ENCODE measurements at places on chromosomes 7 and 10. TPM values are rescaled to one million over a fixed set of nuclear protein-coding genes. Genes with fewer than 3 reads are reported as not detected.

DNA sequence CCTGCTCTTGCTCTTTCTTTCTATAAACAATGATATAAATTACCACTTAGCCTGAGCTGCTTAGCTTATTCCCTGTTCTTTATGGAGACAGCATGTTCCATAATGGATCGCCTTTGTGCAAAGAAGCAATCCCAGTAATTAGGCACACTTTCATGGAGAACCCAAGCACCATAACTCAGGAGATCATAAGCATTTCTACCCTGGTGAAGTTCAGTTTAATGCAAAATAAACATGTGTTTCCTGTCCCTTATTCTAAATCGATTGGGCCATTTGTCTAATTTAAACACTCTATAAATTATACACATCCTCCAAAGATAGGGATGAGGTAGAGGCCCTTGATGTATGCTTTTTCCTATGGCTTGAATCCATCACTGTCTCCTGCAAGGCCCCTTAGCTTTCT is 75.8 kb upstream of the TMEM72 start:
- DNase-seq, result no peak

DNA sequence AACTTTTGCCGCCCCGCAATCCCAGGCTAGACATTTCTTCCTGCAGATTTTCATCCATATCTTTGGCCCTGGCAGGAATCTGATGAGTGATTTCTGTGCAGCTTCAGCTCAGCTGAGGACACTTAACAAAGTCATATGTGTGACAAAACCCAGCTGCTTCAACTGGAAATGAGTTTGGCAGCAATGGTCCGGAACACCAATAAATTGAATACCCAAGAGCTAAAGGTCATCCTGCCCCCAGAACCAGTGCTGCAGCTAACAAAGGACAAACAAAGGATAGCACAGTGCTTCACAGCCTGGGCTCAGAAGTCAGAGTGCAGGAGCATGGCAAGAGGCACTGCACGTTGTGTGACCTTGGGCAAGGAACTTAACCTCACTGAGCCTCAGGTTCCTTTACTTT is 40.0 kb upstream of the TRIL start:
- no peak for DNase-seq

DNA sequence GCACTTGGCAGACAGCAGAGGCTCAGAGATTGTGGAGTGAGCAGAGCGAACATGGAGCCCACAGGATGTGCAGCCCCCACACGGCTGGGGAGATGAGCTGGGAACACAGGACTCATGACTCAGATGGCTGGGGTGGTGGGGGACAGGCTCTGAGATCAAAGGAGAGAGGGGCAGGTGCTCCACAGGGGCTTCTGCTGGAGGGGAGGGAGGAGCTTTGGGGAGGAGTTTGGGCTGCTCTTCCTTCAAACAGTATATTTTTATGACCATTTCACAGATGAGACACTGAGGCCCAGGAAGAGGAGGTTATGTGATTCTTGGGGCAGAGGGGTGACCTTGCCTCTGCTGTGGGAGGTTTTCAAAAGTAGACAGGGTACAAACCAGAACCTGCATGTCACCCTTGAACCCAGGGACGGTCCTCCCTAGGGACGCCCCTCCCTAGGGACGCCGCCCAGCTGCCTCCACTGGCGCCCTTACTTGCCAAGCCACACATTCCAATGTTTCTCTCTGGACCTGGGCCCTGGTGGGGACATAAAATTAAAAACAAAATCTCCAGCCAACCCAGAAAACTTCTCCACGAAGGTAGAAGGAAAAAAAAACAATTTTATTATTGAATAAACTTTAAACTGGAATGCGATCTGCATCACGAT is 981 bp upstream of the CRYGN start:
- no peak for DNase-seq

DNA sequence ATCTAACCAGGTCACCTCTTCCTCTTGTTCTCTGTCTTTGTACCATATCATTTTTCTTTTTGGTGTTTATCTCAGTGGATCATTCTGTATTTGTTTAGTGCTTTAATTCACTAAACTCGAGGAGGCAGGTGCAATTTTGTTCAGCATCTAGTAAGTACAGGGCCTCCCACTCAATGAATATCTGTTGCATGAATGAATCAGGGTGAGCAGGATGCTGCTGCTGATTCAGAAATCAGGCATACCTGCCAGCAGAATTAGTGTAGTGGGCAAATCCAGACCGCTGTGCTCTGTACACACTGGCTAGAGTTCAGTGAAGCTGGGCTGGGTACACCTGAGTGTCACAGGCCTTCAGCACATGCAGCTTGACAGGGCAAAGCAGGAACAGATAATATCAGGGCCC is 511.9 kb downstream of the SUGCT start:
- DNase-seq, result no peak

DNA sequence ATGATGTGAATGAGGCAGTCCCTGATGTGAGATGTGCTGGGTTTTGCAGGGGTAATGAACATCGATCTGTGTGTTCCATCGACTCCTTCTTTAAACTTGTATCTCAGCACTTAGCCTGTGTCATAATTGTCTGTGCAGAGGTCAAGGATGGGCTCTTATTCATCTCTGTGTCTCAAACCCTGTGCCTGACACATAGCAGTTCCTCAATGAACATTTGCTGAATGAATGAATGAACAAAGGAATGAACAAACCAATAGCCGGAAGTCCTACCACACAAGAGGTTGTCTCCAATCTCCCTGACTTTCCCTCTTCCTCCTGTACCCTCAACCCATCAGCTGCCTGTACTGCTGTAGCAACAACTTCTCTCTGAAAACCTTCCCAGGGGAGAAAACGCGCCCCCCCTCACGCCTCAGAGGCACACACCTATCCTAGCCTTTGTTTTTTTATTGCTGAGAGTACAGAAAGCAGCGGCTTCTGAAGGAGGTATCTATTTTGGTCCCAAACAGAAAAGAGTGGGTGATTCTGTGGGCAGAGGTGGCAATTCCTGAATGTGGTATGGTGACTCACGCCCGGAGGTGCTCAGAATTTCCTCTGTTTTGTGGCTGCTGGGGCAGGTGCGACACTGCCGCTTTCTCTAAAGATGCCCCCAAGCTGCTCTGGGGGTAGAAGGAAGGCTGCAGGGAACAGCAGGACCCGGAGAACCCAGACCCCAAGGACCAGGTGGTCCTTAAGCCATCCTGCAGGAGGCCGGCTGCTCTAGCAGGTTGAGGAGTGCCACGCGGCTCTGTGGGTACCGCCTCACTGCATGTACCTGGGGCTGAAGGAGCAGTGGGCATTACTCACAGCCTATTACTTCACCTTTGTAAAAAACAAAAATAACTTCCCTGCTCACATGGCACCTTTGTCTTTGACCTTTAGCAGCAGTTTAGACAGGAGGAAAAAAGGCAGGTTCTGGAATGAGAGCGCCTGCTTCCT is 9.6 kb downstream of the IL2RA start:
- DNase-seq, result no peak

- no peak for DNase-seq
Observed at GRCh38 chr7:97019710-97020225, 4.9 kb downstream of the DLX5 start.

DNA sequence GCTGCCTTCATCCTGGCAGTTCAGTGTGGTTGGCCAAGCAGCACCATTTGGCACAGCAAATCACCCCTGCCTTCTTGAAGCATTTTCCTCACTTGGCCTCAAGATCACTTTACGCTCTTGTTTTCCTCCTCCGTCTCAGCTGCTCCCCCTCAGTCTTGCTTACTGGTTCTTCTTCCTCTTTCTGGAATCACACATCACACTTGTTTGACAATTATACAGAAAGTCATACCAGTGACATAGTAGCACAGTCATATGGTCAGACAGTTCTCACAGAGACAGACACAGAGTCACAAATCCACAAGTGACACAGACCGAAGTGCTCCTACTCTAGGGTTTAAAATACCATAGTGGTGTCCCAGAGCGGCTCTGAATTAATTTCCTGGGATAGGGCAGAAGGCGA is 43.8 kb upstream of the ARL4A start:
- no peak for DNase-seq

DNA sequence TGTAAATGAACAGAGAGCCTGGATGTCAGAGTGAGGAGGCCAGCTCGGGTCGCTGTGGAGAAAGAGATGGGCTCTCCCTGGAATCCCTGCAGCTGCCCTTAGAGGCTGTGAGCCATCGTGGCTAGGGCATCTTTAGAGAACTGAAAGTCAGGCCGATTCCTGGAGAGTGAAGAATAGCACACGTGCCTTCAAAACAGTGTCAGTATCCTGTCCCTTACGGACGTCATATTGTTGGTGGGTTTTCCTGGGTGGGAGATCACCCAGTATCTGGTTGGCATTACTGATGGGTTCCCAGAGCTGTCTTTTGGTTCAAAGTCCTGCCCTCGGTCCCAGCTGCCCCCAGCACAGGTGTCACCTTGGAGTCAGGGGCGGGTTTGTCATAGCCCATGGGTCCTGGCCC is 25.3 kb downstream of the IKZF1 start:
- no peak for DNase-seq

DNA sequence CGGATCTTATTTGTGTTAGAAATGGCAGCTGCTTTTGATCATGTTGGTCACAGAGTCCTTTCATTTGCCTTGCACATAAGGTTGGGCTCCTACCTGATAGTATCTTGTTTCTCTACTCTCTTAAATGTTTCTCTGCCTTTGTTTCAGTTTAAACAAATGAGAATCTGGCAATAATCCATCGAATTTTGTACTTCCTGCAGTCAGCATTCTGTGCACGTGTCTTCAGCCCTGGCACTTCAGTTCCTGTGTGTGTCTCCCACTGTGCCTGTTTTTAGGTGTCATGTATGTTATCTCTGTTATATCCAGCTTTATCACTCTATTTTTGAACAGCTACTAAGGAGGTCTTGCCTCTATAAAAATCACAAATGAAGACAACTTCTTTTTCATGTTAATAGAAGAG is 28.4 kb upstream of the PTER start:
- DNase-seq, result no peak

DNA sequence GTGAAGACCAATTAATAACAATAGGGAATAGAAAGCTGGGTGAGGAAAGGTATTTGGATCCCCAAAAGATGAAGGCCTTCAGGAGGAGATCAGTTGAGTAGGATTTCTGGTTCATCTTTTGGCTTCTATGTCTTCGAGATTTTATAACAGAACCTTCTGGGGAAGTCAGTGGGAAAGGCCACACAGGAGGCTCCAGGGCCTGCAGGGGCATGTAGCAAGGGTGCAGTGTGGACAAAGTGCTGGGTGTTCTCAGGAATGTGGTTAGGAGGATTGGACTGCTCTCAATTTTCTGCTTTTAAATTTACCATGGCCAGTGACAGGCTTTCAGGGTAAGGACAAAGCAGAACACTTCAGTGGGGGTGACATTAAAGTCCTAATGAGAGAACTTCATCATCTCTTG is 378.0 kb downstream of the CCSER2 start:
- DNase-seq, result peak; percentile 19

DNA sequence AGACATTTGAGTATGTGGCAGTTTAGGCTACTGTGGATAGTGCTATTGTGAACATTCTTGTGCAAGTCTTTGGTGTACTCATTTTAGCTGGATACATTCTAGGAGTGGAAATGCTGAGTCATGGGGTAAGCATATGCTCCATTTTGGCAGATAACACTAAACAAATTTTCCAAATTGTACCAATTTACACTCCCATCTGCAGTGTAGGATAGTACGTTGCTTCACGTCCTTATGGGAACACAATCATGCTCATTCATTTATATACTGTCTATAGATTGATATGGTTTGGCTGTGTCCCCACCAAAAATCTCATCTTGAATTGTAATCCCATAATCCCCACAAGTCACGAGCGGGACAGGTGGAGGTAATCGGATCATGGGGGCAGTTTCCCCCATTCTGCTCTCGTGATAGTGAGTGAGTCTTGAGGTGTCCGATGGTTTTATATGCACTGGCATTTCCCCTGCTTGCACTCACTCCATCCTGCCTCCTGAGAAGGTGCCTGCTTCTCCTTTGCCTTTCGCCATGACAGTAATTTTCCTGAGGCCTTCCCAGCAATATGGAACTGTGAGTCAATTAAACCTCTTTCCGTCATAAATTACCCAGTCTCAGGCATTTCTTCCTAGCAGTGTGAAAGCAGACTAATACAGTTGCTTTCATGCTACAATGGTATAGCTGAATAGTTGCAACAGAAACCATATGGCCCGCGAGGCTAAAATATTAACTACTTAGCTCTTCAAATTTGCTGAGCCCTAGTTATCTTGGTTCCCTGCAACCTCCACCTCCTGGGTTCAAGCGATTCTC is 25.6 kb downstream of the RNF216 start:
- no peak for DNase-seq

GRCh38 chr7:138712652-138713051 is 11.5 kb upstream of the SVOPL start:
- DNase-seq, result no peak

- DNase-seq, result no peak
Observed at GRCh38 chr7:88666626-88667025, 92.9 kb upstream of the ZNF804B start.

DNA sequence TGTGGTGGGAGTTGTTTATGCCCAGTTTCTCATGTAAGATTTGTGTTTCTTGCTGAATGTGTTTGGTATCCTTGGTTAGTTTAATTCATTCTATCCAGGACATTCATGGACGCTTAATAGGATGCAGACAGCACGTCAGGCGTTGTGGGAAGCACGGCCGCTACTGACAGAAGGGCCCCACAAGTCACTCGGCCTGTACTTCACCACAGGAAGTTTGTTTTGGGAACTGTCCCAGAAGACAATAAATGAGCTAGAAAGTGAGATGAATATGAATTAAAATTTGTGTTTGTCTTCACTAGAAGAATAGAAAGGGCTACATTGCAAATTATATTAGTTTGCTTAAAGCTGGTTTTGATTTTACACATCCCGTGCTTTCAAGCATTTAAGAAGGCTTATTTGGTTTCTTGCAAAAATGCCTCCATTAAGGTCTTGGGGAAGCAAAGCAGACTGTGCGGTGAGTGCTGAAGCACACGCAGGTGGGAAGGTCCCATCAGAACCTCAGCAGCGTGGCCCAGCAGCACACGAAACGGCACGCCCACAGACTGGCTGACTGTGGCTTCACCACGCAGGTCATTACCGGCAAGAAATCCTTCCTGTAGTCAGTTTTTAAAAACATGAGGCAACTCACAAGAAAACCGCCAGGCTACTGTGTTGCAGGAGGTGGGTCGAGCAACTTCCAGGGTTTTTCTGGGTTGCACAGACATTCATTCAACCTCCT is 74.1 kb downstream of the VIPR2 start:
- DNase-seq, result no peak

DNA sequence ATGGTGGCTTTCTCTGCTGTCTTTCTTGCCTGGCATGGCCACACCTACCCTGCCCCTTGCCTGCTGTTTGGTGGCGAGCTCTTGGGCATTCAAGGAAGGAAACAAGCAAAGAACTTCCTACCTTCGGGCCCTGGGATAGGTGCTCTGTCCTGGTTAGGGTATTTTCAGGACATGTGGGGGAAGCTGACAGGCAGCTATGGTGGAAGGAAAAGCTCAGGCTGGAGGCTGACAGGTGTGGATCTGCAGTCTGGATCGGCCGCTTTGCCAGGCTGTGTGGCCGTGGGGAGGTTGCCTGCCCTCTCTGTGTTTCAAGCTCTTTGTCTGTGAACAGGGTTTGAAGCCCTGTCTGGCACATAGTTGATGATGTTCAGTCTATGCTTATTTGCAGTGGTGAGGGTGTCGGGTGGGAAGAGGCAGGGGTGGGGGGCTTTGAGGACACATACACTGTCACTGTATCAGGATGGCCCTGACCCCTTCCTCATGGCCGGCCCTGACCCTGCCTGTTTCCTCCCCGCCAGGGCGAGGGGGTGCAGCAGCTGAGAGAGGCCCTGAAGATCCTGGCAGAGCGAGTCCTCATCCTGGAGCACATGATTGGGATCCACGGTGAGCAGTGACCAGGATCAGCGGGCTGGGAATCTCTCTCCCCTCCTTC is 73.7 kb downstream of the MYL10 start:
- no peak for DNase-seq

The PDZD7 gene
- total RNA-seq, result 0.82 TPM

The FAM180A gene
- total RNA-seq, result 6.9 TPM

The IL6 gene
- not detected for total RNA-seq

The HGF gene
- 8.1 TPM for total RNA-seq

Measured in prostate gland (tissue), 2 donors.